Subcutaneous preadipocyte (primary cell): ENCODE measurements at places on chromosomes 4 and X. TPM values are rescaled to one million over a fixed set of nuclear protein-coding genes. Genes with fewer than 3 reads are reported as not detected.

Gene ANOS1
- not detected in 2 replicates for total RNA-seq

Gene GNRHR
- not detected in 2 replicates for total RNA-seq

Gene SORCS2
- total RNA-seq, result under 0.01 TPM in 2 replicates

Gene PABPC1L2A
- total RNA-seq, result not detected in 2 replicates

Gene XAGE2
- total RNA-seq, result not detected in 2 replicates

Gene P2RY8
- total RNA-seq, result not detected in 2 replicates
